Bronchial epithelial cell (primary cell): ENCODE measurements at places on chromosomes 16 and 17.

GRCh38 chr16:56662357-56663354, 4.9 kb downstream of the MT1F start:
- DNase-seq = no peak

- peak; percentile 82 for DNase-seq
Observed at GRCh38 chr16:87465306-87465705, 27.5 kb downstream of the ZCCHC14 start.

GRCh38 chr17:79185671-79186070, 111.0 kb downstream of the ENGASE start:
- no peak for DNase-seq

DNA sequence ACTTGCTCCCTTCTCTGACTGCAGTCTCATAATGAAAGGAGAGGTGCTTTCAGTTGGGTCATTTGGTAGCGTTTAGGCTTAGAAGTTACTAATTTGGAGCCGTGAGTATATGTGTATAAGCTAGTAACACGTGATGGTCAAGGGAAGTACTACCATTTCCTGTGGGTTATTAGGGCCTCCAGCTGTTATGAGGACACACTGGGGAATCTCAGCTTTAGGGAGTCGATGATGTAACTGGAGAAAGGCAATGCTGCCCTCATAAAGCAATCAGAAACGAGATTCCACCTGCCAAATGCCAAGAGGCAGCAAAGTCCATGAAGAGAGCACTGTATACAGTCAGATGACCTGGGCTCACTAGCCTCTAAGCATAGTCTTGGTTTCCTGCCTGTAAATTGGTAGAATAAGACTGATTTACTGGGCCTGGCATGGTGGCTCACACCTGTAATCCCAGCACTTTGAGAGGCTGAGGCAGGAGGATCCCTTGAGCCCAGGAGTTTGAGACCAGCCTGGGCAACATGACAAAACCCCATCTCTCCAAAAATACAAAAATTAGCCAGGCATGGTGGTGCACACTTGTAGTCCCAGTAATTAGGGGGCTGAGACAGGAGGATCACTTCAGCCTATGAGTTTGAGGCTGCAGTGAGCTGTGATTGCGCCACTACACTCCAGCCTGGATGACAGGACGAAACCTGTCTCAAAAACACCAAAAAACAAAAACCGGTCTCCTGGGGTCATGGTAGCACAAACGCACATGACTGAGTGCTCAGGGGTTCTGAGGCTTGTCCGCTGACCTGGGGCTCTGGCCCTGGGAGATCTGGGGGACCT, 53.0 kb downstream of the SF3B3 start:
- DNase-seq = peak; percentile 59

DNA sequence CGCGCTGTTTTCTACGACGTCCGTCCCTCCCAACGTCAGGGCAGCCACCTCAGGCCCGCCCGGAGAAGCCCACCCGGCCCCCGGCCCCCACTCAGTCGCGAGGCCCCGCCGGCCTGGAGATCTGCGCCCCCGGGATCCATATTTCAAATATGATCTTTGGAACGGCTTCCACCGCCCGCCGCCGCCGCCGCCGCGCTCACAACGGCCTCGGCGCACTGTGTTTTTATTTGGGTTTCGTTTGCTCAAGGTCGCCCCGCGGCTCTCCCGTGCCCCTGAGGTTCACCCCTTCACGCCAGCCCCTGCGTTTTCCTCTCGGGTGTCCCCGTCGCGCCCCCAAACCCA, 4.2 kb upstream of the CBX4 start:
- DNase-seq = no peak

GRCh38 chr16:88497561-88498462, 44.7 kb downstream of the ZFPM1 start:
- DNase-seq = no peak

DNA sequence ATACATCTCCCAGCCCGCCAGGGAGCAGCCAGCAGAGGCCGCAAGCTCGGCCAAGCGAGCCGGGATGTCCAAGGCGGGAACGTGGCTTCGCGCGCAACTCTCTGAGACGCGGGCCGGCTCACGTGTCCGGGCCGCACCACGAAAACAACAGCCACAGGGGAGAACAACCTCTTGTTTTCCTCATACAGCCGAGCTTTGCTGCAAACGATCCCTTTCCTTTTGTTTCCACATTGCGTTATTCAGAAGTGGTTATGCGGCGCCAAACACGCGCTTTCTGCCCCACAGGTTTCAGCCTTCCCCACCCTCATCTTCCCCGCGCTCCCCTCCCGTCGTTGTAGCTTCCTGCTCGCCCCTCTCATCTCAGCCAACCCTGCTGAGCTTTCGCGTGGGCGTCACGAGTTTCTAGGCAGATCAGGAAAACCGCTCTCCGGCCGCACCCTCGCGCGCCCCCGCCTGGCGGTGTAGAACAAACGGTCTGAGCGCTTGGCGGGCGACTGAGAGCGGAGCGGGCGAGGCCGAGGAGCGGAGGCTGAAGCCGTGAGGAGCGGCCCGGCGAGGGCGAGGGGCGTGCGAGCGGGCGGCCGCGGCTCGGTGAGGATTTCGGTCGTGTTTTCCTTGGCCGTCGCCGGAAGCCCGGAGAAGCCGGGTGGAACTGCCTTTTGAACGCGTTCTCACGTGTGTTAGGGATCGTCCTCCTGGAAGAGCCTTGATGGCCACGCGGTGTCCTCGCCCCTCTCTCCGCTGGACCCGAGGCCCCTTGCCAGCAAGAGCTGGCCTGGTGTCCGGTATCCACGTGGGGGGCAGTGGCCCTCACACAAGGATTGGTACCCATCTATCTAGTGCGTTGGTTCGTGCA, 6.6 kb upstream of the SMARCD2 start:
- peak; percentile 72 for DNase-seq

DNA sequence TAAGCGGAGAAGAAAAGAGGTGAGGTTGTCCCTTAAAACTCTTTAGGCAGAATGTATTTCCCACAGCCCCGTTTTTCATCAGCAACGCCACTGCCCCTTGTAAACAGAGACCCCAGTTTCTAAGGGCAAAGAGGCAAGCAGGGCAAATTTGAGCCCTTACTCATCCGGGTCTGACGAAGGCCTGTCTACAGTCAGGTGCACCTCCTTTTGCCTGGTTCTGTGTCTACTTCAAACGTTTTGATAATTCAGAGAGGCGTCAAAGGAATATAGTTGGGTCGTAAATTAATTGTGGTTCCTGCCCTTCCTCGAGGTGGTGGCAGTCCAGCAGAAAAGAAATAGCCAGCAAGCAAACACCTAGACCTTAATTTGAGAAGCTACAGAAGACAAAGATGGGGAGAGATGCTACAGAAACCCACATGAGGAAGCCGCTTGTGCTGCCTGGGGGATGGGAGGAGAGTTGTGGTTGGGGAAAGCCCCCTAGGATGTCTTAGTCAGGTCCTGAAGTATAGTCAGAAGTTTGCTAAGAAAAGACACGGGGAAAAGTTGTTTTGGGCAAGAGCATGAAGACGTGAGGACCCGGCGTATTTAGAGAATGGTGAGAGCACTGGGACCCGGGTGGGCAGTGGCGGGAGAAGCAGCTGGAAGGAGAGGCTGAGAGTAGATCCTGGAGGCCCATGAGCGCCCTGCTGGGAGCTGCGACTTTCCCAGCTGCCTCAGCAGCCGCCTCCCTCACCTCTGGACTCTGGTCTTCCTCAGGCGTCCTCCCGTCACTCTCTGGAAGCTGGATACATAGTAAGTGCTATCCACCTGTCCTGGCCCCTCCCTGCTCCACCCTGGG, 2.4 kb downstream of the FBRS start:
- DNase-seq = peak; percentile 29

GRCh38 chr17:21294321-21295035, 10.0 kb downstream of the MAP2K3 start:
- DNase-seq = no peak

- DNase-seq = no peak
Observed at GRCh38 chr16:53576210-53576609, 73.2 kb upstream of the AKTIP start.

DNA sequence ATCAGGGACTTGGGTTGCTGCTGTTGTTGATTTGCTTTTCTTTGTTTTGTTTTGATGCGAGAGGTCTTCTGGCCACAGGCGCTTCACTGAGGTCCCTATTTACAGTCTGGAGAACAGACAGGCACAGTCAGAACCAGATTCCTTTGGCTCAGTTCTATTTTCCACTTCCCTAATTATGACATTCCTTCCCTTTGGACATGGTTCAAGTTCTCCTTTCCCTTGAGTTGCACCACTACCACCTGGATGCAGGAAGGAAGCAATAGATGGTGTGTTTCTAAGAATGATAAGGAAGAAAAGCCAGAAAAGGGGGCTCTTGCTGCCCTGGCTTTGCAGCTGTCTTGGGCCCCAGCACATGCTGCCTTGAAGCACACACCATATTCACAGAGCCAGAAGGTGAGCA, 160.6 kb downstream of the MAF start:
- DNase-seq = no peak

DNA sequence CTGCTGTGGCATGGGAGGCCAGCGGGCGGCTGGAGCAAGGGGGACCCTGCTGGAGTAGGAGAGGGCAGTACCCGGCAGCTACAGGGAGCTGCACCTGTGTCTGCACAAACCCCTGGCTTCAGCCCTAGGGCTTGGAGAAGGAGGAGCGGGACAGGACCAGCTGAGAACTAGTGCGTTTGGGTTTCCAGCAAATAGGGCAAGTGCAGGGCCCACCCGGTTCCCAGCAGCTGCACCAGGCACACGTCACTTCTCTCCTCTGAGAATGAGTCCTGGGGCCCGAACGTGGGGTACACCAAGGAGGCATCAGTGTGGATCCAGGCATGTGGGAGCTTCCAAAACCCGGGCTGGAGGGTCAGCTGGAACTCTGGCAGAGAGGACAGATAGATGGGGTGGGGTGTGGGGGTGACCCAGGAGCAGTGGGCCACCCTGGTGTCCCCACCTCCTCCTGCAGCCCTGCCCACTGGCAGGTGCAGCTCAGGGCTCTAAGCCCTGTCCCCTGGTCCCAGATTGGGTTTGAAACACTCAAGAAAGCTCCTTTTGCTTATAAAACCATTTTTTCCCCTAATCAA, 5.6 kb downstream of the C16orf89 start:
- no peak for DNase-seq

DNA sequence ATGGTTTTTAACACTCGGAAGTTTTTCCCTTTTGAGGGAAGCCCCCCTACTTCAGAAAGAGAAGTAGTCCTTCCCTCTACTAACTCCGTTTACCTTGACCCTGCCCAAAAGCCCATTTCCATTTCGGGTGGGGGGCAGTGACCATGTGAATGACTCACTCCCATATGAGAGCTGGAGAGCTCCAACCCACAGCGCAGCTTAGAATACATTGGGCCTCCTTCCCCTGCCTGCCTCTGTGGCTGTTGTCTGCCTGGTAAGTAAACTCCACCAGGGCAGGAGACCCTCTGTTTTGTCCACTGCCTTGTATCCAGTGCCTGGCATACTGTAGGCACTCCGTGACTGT, 985 bp downstream of the SGSM2 start:
- no peak for DNase-seq

- DNase-seq = no peak
Observed at GRCh38 chr17:21530841-21531240, 154.7 kb downstream of the KCNJ12 start.

DNA sequence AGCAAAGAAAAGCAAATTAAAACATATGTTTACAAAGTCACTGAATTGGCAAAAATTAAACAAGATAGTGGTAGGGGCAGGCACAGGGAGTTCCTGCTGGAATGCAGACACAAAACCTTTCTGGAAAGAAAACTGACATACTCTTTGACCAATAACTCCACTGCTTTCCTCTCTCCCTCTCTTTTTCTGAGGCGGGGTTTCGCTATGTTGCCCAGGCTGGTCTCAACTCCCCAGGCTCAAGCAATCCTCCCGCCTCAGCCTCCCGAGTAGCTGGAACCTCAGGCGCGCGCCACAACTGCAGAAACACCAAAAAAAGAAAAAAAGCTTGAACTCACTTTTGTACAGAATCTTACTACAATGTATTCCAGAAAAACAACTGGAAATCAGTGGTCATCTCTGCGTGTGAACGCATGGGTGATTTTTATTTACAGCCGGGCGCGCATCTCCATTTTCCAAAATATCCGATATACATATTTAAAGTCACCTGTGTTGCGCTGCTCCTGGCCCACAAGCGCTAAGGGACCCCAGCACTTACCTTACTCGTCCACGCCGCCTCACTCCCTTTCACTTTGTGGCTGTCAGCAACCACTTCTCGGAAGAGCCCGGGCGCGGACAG, 480 bp downstream of the TXNL4B start:
- peak; percentile 74 for DNase-seq
